ENCODE measurements at places on chromosomes 12 and 14.
A peak's percentile ranks its signal among the peaks of the same experiment; 100 is the strongest.

GRCh38 chr14:83940253-83940652, 1589.7 kb upstream of the FLRT2 start:
- peak; percentile 8 for DNase-seq

- DNase-seq, result no peak
Measured at GRCh38 chr12:6790496-6791150, 1.3 kb downstream of the CD4 start.

DNA sequence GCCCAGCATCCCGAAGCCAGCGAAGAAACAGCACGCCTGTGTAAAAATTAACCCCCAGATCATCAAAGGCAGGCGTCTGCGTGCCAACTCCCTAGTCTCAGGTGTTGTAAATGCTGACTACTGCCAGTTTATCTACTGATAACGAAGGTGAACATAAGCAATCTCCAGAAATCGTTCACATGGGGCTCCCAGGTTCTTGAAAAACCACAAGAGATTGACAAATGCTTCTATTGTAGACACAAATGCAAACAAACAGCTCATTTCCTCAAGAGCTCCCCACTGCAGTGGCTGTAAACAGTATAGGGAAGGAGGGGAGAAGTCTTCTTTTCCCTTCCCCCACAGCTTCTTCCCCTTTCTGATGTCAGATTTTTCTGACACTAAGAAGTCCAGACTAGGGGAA, 5.3 kb upstream of the PLEKHG3 start:
- DNase-seq, result no peak

DNA sequence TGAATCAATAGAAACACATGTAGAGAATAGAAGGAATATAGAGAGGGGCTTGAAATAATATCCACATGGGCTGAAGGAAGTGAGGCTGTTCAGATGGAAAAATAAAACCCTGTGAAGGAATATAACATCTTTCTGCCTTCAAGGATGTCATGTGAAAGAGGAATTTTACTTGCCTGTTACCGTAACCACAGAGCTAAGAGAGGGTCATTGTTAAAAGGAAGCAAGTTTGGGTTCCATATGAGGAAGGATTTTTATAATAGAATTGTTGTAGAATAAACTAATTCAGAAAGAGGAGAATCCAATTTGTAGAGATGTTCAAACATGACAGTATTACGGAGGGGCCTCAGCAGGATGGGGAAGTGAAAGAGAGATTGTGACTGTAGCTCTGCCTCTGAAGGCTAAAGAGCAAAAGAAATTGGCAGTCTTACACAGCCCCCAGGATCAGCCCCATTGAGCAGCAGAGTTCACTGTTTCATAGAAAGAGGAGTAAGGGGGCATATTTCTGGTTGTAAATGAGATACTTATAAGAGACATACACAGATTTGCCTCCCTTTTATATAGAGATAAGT, 41.8 kb upstream of the PTPRR start:
- no peak for DNase-seq

DNA sequence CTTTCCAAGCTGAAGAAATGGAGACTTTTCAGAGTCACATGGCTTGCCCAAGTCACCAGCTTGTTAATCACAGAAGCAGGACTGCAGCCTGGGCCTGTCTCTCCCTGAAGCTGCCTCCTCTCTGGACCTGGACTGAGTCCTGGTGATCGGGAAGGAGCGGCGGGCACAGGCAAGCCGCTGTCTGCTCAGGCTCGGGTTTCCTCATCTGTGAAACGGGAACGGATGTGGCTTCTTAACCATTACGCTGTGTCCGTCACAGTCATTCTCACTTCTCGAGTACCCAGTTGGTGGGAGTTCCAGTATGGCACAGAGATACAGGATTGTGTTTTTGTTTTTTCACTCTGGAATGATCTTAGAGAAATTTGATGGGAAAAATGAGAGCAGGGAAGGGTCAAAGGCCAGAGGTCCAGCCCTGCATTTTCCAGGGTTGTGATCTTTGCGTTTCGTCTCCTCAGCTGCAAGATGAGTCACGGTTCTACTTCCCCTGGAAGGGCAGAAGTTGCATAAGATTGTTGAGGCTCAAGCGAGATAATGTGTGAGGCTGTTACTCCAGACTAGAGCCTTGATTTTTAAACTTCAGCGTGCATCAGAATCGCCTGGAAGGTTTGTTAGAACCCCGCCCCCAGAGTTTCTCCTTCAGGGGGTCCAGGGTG, 7.6 kb upstream of the LRTM2 start:
- DNase-seq, result peak; percentile 49

DNA sequence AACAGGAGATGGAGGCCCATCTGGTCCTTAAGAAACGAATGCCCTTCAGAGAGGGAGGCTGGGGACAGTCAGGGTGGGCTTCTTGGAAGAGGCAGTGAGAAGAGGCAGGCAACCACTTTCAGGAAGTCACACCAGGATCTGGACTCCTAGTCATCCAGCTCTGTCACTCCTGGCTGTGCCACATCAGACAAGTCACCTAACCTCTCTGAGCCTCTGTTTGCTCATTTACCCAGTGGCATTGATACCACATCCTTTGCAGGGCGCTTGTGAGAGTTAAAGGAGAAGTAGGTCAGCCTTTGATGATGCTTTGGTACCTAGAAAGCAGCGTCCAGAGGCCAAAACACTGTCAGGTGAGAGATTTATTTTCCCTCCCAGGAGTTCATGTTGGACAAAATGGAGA, 11.1 kb downstream of the CCDC197 start:
- DNase-seq, result no peak

GRCh38 chr14:50763382-50764007, 67.5 kb downstream of the NIN start:
- peak; percentile 89 for DNase-seq

DNA sequence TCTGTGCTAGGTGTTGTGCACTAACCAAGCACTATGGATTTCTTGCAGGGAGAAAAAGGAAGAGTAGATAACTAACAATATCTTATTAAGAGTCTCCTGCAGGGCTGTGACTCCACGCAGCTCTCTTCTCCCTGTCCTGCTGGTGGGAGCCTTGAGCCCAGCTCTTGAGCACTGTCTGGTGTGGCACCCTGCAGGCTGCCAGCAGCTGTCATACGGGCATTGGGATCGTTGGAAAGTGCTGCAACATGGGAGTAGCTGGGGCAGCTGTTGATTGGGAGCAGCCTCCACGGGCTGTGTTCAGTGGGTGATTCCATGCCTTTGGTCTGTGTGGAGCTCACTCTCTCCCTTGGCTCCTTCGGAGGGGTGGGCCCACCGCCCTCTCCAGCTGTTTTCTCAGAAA, 125.3 kb downstream of the FBXL14 start:
- DNase-seq, result no peak

- no peak for DNase-seq
Measured at GRCh38 chr14:105490267-105490571, 827 bp upstream of the TEDC1 start.

- no peak for DNase-seq
Measured at GRCh38 chr12:68331500-68331868, 678 bp downstream of the MDM1 start.

- no peak for DNase-seq
Measured at GRCh38 chr12:46432325-46432724, 59.8 kb upstream of the SLC38A2 start.

- DNase-seq, result no peak
Measured at GRCh38 chr14:97219431-97220017, 422.3 kb downstream of the VRK1 start.

DNA sequence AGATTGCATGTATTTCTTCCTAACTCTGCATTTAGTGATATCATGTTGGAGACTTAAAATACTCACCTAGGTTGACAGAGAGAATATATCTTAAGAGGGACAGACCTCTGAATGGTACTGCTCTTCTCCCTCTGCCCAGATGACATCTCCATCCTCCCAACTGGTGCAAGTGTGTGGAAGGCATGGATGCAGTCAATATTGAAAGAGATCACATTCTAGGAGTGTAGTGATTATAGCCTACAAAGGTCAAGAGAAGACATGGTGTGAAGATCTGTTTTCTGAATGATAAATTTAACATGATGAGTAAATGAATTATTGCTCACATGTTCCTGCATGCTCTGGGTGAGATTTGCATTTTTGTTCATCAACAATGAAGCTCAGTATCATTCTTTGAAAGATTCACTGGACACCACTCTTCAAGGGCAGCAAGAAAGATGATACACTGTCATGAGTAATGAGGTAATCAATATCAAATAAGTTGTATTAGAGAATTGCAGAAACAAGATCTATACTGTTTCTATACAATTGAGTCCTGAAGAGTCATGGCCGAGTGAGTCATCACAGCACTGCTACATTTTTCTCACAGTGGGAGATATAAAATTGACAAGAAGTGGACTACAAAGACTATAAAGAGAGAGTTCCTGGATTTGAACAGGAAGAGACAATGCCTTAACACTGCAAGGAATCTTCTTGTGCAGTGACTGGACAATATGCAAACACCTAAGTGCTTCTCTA, 183.3 kb upstream of the KRR1 start:
- no peak for DNase-seq

GRCh38 chr12:113781415-113782198, 184.5 kb downstream of the RBM19 start:
- peak; percentile 35 for DNase-seq

DNA sequence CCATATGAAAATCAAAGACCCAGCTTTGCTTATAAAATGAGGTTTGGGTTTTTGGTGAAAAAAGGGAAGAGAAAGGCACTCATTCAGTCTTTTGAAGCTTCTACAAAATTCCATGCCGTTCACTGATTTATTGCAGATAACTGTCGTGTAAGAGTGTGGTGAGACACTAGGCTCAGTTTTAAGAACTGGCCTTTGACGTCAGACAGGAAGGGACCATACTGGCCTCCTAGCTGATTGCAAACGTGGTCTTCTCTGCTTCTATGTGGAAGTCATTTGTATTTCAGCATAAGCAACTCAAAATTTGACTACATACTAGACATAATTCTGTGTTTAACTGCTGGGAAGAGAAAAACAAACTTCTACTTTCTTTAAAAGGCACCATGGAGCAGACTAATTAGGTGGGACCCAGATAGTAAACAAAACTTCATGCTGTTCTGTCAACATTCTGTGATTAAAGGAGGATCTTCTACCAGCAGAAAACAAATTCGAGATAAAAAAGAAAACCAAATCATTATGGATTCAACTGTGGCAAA, 168.7 kb downstream of the TTC7B start:
- DNase-seq, result no peak

GRCh38 chr12:26092346-26093105, 32.3 kb downstream of the BHLHE41 start:
- DNase-seq, result no peak

DNA sequence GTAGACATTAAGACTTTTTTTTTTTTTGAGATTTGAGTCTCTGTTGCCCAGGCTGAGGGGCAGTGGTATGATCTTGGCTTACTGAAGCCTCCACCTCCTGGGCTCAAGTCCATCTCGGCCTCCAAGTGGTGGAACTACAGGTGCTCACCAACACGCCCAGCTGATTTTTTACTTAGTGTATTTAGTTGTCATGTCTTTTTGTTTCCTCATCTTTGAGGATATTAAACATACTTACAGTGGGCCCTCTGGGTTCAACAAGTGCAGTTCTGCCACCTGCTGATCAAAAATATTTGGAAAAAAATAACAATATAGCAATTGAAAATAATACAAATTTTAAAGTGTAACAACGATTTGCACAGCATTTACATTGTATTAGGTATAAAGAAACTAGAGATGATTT, 4.4 kb upstream of the B4GALNT1 start:
- DNase-seq, result no peak

- peak; percentile 86 for DNase-seq
Measured at GRCh38 chr12:54603173-54603814, 14.8 kb upstream of the PPP1R1A start.

DNA sequence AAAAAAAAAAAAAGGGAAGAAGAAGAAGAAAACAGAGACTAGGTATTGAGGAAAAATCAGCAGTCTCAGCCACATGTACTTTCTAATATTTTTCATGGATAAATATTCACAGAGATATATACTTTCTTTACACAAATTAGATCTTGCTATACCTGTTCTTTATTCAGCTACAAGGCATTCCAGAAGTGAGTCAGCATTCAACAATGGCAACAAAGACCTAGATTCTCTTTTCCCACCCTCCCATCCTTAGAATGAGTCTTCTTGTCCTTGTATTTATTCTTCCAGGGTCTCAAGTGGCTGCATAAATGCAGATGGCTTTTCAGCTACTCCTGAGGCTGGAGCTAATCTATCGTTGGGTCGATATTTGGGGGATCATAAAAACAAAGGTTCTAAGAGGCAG, 93.0 kb downstream of the NT5DC3 start:
- no peak for DNase-seq

DNA sequence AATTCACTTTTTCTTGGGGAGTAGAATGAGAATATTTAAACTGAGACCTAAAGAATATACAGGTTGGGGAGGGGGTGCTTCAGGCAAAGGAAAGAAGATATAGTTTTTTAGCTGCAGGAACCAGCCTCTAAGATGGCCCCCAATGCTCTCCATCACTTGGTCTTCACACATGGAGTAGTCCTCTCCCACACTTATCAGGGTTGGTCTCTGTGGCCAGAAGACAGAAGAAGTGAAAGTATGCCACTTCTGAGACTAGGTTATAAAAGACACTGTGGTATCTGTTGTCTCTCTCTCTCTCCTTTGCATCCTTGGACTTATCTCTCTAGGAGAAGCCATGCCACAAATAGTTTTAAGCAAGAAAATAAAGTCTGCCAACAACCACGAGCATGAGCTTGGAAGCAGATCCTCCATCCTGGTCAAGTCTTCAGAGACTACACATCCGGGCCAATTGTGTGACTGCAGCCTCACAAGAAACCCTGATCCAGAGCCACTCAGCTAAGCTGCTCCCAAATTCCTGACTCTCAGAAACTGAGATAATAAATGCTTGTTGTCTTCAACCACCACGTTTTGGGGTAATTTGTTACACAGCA, 18.0 kb downstream of the PUS7L start:
- DNase-seq, result no peak

GRCh38 chr12:128791395-128792322, 32.1 kb downstream of the SLC15A4 start:
- DNase-seq, result no peak

- DNase-seq, result peak; percentile 23
Measured at GRCh38 chr12:2129076-2129475, 76.3 kb downstream of the CACNA1C start.

- DNase-seq, result no peak
Measured at GRCh38 chr12:75062691-75063090, 146.9 kb downstream of the KCNC2 start.

GRCh38 chr12:99259040-99259934, 388.3 kb upstream of the GARIN6 start:
- DNase-seq, result no peak

GRCh38 chr14:76203086-76204001, 51.6 kb downstream of the GPATCH2L start:
- peak; percentile 72 for DNase-seq

GRCh38 chr12:85188619-85189018, 91.4 kb upstream of the ALX1 start:
- no peak for DNase-seq
